ENCODE measurements at places on chromosomes 3 and 15.
A peak's percentile ranks its signal among the peaks of the same experiment; 100 is the strongest.

DNA sequence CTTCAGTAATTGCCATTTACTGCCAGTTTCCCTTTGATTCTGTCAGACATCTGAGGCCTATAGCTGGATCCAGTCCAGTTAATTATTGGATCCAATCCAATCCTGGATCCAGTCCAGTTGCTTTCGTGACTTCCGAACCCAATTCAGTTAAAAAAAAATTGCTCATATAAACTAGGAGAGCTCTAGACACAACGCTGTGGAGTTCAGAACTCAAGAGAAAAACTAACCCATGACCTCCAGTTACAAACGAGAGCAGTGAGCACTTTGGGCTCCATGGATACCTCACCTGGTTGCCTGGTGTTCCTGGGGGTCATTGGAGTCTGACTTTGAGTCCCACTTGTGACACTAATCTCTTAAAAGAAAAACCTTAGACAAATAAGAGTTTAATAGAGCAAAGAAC is 269.8 kb downstream of the THSD4 start:
- no peak for DNase-seq

GRCh38 chr15:77840991-77841775 is 208.5 kb upstream of the LINGO1 start:
- no peak for DNase-seq

GRCh38 chr3:69659180-69659910 is 79.9 kb upstream of the MITF start:
- DNase-seq, result no peak

GRCh38 chr15:70775160-70775559 is 11.8 kb upstream of the UACA start:
- DNase-seq, result peak; percentile 83

- no peak for DNase-seq
Measured at GRCh38 chr3:143363276-143363675, 243.7 kb downstream of the CHST2 start.

GRCh38 chr3:152348436-152349177 is 79.9 kb downstream of the MBNL1 start:
- no peak for DNase-seq

DNA sequence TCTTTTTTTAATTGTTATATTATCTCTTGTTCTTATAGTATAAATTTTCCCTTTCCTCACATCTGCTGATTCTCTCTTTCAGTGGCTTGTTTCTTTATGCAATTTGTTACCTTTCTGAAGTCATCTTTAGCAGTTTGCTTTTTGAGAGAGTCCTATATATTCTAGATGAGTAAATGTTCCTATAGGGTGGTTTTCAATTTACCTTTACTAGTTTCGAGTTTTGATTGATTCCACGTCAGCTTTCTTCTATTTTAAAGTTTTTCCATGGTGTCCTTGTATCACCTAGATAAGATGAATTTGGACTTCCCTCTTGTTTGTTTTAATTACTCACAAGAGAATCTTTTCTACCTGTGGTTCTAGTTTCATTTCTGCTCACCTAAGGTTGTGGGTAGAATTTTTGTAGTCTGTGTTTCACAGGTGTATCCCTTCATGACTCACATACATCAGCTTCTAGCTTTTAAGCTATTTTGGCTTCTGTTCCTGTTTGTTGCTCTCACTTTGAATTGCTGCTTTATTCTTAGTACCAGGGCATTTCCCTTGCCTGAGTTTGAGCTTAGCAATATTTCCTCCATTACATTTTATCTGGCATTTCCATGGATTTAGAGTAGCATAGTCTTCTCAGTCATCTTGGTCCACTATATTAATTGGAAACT is 6.4 kb downstream of the TEX9 start:
- DNase-seq, result no peak

DNA sequence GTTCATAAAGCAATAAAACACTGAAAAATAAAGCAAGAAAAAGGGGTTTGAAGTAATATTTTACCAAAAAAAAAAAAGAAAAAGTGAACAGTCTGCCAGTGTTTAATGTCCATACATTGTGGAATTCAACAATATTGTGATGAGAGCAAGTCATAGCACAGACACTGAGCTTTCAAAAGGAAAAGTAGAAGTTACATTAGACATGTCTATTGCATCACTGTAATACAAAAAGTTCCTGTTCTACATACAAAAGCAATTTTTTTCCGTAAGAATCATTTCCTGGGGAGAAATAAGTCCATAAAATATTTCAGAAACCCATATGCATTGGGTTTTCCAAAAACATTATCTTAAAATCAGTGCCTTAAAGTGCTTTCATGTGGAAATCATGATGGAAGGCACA is 11.8 kb upstream of the HDC start:
- DNase-seq, result no peak

GRCh38 chr15:78408355-78408640 is 29.7 kb upstream of the IREB2 start:
- no peak for DNase-seq

DNA sequence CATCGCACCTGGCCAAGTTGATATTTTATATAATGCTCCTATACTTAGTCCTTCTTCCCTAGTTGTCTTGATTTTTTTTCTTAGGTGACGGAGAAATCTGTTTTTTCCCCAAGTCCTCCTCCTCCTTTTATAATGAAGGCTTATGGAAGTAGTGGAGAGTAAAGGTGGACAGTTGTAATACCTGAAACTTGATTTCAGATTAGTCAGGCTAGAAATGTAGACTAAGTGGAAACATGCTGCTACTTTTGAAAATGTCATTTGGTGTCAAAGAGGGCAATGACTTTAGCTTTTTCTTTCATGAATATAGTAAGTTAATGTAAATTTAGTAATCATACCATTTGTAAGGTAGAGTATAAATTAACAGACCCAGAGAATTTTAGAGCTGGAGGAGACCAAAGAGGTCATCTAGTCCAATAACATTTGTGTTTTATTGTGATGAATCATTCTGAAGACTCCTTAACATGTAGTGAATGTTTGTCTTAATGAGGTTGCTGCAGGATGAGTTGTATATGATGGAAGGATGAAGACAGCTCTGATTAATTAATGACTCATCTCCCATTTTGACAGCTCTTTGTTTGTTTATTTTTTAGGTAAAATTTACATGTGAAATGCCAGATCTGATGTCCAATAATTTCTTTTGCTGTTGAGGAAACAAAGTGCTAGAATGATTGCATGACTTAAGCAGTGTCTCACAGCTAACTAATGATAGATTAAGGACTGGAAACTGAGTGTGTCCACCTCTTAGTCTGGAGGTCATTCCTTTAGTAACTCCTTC is 8.7 kb downstream of the CTDSPL2 start:
- no peak for DNase-seq
